Activated CD8-positive, alpha-beta memory T cell treated with anti-CD3 and anti-CD28 coated beads for 36 hours (primary cell): ENCODE measurements at places on chromosomes 5 and 9. TPM values are rescaled to one million over a fixed set of nuclear protein-coding genes. Genes with fewer than 3 reads are reported as not detected.

The TTC39B gene
- 13.8 TPM for total RNA-seq

The CDH6 gene
- not detected for total RNA-seq

The CFAP90 gene
- not detected for total RNA-seq

The NPR3 gene
- total RNA-seq, result not detected

The CA9 gene
- 5.5 TPM for total RNA-seq

The SHISAL2B gene
- not detected for total RNA-seq
